Subcutaneous preadipocyte (primary cell): ENCODE measurements at places on chromosomes 3 and 15. TPM values are rescaled to one million over a fixed set of nuclear protein-coding genes. Genes with fewer than 3 reads are reported as not detected.

Gene WDR93
- under 0.01 TPM in 1 of 2 replicates, not detected in the other for total RNA-seq

Gene DUSP7
- total RNA-seq: 8.1 and 19.5 TPM in 2 replicates

Gene NFKBIZ
- 14.9 and 18.4 TPM in 2 replicates for total RNA-seq

Gene ZMAT3
- total RNA-seq: 18.8 and 20.2 TPM in 2 replicates

Gene FETUB
- total RNA-seq: not detected in 2 replicates

Gene C3orf85
- not detected in 2 replicates for total RNA-seq

Gene PLA2G4F
- not detected in 2 replicates for total RNA-seq

Gene SNTN
- total RNA-seq: not detected in 2 replicates

Gene PARP3
- total RNA-seq: 19.2 and 29.4 TPM in 2 replicates

Gene HCN4
- not detected in 2 replicates for total RNA-seq

Gene PRKCD
- 2.2 and 4.3 TPM in 2 replicates for total RNA-seq

Gene CMTM8
- total RNA-seq: 0.98 and 1.5 TPM in 2 replicates

Gene TGM5
- not detected in 2 replicates for total RNA-seq

Gene TEX9
- 4.1 and 5.5 TPM in 2 replicates for total RNA-seq

Gene ZCWPW2
- total RNA-seq: 0.39 TPM in 1 of 2 replicates, not detected in the other

Gene ACTL6A
- total RNA-seq: 35.6 and 49.7 TPM in 2 replicates

Gene SV2B
- total RNA-seq: not detected in 2 replicates

Gene GCHFR
- total RNA-seq: 0.37 and 0.78 TPM in 2 replicates

Gene RHO
- not detected in 2 replicates for total RNA-seq

Gene ASB14
- total RNA-seq: not detected in 2 replicates

Gene ARPP21
- total RNA-seq: not detected in 2 replicates

Gene GOLGA6B
- total RNA-seq: not detected in 2 replicates

Gene ATP13A4
- under 0.01 and 0.20 TPM in 2 replicates for total RNA-seq

Gene BCL2A1
- total RNA-seq: 0.20 and 1.1 TPM in 2 replicates

Gene CFAP100
- total RNA-seq: not detected in 2 replicates

Gene DAZL
- 0.37 and 0.59 TPM in 2 replicates for total RNA-seq

Gene CKMT1B
- not detected in 2 replicates for total RNA-seq

Gene CCDC191
- total RNA-seq: 1.5 and 1.8 TPM in 2 replicates

Gene LSAMP
- under 0.01 TPM in 1 of 2 replicates, not detected in the other for total RNA-seq

Gene SLC22A13
- 0.37 and 1.2 TPM in 2 replicates for total RNA-seq

Gene GNAT1
- not detected in 2 replicates for total RNA-seq

Gene ISLR
- 2.5 and 18.7 TPM in 2 replicates for total RNA-seq

Gene CIAO2A
- total RNA-seq: 51.6 and 60.6 TPM in 2 replicates

Gene KCNAB1
- under 0.01 TPM in 1 of 2 replicates, not detected in the other for total RNA-seq

Gene NEO1
- total RNA-seq: 9.8 and 11.8 TPM in 2 replicates

Gene COX17
- total RNA-seq: 11.8 and 12.7 TPM in 2 replicates

Gene AMT
- 0.39 and 0.73 TPM in 2 replicates for total RNA-seq

Gene IL17RE
- total RNA-seq: 10.3 and 13.9 TPM in 2 replicates

Gene SSUH2
- 0.37 TPM in 1 of 2 replicates, not detected in the other for total RNA-seq

Gene SPSB4
- not detected in 2 replicates for total RNA-seq

Gene HAPLN3
- total RNA-seq: 1.6 and 2.6 TPM in 2 replicates

Gene RASL12
- 3.7 and 6.6 TPM in 2 replicates for total RNA-seq

Gene SEMA3G
- 0.20 TPM in 1 of 2 replicates, not detected in the other for total RNA-seq

Gene IL17RD
- 3.1 and 3.7 TPM in 2 replicates for total RNA-seq

Gene RTP1
- total RNA-seq: not detected in 2 replicates

Gene TLR9
- total RNA-seq: not detected in 2 replicates

Gene B3GNT5
- 32.3 and 45.4 TPM in 2 replicates for total RNA-seq

Gene TRIM71
- not detected in 2 replicates for total RNA-seq

Gene FAM43A
- total RNA-seq: 7.3 and 10.2 TPM in 2 replicates

Gene WDR6
- 58.4 and 62.4 TPM in 2 replicates for total RNA-seq

Gene CHD2
- total RNA-seq: 65.8 and 68.8 TPM in 2 replicates

Gene DUOXA2
- total RNA-seq: not detected in 2 replicates

Gene REC114
- total RNA-seq: not detected in 2 replicates

Gene KLHL6
- not detected in 2 replicates for total RNA-seq

Gene PLCH1
- under 0.01 and 0.37 TPM in 2 replicates for total RNA-seq
